Stimulated activated CD4-positive, alpha-beta T cell treated with anti-CD3 and anti-CD28 coated beads, Interleukin-15, amount 100 ng/mL, for 48 hours (primary cell): ENCODE measurements at places on chromosomes 1 and 21.

DNA sequence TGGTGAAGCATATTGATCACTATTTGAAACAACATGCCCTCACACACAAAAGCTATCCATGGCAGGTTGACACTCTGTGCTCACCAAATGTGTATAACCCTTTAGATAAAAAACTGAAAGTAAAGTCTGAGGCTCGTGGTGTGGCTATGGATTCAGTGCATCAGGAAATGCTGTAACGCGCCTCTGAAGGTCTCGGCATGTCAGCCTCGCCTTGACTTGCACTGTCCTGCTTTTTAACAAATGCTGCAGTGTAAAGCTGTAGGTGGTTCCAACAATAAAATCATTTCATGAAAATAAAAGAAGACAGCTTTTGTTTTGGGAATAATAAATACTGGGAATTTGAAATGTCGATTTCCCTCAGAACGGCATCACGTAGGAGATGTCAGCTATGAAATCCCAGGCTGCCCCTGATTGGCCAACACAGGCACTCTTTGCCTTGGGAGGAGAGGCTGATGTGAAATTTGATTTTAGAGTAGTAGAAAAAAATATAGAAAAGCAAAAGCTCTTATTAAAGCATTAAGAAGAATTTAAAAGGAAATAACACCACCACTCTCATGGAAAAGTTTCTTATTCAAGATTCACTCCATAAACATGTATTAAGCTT lies 168.2 kb downstream of the DSCAM start:
- no peak for DNase-seq

DNA sequence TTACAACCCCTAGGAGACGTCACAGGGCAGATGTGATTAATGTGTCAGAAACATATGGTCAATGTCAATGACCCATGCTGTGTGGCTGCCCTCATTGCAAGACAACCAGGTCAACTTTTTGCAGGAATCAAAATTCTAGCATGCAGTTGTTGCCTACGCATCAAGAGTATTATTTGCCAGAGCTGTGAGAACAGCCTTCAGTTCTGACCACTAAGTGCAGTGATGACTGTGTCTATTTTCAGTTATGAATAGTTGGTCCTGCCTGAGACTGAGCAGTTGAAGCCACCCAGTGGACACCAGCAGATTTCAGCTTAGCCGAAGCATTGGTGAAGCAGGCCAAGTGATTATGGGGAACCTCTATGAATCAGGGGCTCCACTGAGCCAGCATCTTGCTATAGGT lies 47.3 kb downstream of the LYPLAL1 start:
- DNase-seq: no peak

DNA sequence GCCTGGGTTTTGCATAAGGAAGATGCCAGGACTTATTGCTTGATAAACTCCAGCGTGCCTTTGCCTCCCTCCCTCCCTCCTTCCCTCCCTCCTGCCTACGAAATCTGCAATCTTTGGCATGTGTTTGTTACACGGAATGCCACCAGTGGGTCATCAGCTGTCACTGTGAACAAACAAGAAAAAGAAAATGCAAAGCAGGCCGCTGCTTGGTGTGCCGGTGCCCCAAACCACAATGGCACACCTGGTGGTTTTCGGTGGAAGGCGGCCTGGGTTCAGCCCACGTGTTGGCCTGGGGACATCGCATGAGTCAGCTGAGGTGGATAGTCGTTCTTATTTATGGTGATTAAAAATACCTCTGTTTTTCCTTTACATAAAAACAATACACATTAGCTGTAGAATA lies 16.3 kb upstream of the IFNLR1 start:
- DNase-seq: peak; percentile 25

DNA sequence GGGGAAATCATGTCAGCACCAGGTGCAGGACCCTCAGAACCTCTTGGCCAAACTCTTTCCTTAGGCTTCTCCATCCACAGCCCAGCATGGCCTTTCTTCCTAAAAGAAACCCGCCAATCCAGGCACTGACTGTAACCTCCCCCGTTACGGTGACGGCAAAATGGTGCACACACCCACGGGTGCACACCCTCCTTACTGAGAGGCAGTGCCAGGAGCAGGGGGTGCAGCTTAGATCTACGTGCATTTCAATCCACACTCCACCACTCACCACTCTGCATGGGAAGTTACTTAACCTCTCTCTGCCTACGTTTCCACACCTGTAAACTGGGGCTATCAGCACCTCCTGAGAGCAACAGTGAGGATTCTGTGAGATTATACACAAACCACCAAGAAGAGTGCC lies 31.0 kb downstream of the SUSD4 start:
- no peak for DNase-seq

- no peak for DNase-seq
Observed at GRCh38 chr1:58618303-58618702, 41.3 kb upstream of the TACSTD2 start.

DNA sequence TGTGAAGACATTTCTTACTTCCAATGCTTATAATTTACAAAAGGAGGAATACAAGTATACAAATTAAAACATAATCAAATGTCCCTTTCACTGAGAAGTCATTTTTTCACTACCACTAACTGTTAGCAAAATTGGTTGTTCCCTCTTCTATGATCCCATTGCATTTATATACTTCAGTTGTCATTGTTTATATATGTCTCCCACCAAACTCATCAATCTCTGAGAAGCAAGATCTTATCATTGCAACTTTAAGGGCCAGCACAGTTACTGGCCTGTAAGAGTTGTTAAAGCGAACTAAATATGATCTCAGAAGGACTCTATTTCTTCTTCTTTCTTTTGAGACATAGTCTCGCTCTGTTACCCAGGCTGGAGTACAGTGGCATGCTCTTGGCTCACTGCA lies 223.3 kb upstream of the DMRTA2 start:
- no peak for DNase-seq

- DNase-seq: no peak
Observed at GRCh38 chr1:95086949-95087533, 14.3 kb upstream of the ALG14 start.

GRCh38 chr1:215421744-215422143 lies 145.4 kb upstream of the KCTD3 start:
- no peak for DNase-seq

- no peak for DNase-seq
Observed at GRCh38 chr1:18907917-18908845, 5.8 kb upstream of the ALDH4A1 start.
